ENCODE measurements at places on chromosomes 5 and 9.

DNA sequence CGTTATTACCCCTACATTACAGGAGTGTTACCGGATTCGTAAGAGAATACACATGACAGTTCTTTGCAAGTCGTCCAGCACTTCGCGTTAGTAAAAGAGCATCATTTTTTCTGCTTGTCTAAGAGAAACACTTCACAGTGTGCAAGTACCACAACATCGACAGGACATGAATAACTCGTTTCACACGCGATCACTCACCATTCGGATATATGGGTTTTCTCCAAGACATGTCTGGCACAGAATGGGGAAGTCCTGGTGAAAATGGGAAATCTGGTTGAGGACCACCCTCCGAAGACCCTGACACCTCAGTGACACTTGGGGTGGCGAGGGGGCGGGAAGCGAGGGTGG is 642 bp downstream of the RBM22 start:
- no peak for DNase-seq

DNA sequence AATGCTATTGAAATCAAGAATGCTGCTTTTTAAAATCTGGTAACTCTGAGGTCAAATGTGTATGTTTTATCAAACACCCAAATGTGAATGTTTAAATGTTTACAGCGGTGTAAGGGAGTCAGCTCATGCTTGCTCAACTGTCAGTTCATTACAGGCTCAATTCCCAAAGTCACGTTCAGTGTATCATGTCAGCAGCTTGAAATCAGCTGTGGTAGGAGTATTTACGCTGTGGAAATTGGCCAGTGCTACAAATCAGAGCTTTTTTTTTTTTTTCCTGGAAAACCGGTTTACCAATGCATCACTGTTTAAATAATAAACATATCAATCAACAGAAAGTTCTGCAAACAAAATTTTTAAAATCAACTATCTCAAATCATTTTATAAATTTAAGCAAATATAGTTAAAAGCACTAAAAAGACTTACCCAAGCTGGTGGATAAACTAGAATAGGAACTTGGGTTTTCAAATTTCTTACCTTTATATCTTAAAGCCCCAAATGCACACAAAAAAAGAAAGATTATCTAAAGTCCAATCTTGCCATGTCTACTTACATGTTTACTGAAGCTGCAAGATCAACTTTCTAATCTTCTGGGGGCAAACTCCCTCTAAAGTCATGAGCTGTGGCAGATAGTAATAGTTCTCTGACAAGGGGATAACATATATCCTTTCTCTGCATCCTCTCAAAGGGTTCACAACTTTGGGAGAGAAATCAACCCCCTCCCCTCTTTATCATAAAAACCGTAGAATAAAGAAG is 57.6 kb upstream of the GRAMD2B start:
- no peak for DNase-seq

DNA sequence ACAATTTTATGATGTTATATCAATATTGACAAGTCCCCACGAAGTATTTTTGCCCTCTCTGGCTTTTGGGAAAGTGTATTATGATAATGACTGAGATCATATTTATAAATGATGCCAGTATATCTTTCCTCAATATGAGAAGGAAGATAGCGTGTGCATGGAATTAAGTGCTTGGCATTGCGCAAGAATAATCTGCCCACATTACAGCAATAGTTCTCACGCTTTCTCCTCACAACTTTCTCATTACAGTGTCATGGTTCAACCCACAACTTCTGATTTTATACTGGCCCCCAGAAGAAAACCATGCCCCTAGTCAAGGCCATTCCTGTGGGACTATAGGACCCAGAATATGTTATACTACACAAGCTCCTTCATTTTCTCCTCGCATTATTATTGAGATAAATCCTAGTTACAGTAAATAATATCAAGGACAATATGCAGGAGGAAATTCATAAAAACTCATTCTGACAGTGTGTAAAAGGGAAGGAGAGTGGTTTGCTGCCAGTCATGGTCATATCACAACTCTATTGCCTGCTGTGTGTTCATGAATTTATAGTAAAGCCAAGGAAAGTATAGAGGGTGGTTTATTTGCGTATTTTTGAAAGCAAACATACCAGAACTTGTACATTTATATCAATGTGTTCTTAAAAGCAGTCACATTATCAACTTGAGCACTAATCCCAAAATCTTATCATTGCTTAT is 114.1 kb downstream of the PIK3R1 start:
- no peak for DNase-seq

- DNase-seq = no peak
Observed at GRCh38 chr5:35367526-35367925, 137.2 kb upstream of the PRLR start.

Measured in adipocyte (in vitro differentiated cells).